ENCODE measurements at places on chromosomes 7 and 10. TPM values are rescaled to one million over a fixed set of nuclear protein-coding genes. Genes with fewer than 3 reads are reported as not detected.

DNA sequence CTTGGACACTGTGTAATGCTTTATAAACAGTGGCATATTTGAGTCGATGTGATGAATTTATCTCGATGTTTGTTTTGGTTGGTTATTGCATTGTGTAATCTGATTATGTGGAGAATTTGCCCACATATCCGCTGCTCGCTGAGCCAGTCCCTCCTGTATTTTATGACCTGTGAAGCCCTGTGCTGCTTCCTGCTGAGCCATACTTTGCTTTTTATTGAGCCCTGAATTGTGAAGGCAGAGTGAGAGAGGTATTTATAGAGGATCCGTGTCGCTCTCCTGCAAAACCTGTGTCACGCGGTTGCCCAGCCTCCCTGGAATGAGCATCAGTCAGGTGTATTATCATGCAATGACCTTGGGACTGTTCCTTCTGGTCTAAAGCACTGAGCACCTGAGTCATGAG, 253.7 kb downstream of the ARHGAP21 start:
- peak; percentile 72 for DNase-seq

The CTNNA3 gene
- total RNA-seq = not detected

- no peak for DNase-seq
These were observed 2.9 kb downstream of the OLAH start for GRCh38 chr10:15046626-15047025.

DNA sequence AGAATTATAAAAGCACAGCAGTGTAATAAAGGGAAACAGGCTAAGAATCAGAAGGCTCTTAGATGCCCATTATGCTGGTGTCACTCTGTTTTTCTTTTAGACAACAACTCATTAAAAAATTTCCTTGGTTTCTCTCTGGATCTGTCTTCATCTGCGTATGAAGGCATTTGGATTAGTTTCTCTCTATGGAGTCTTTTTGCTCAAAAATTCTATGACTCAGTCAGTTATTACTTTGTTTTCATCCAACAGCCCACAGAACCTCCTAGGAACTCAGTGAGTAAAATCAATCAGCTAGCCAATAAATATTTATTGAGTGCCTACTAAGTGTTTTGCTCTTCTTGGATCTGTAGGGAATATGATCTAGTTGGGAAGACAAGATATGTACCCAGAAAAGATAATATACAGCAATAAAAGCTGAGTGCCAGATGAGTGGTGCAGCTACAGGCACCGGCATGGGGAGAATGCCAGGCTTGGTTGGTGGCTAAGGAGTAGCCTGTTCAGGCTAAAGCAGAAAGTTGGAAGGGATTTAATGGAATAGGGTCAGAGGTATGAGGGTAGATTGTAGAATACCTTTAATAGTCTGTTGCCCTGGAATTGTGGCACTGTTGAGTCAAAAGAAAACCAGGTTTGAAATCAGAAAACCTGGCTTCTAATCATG, 156.2 kb downstream of the LRRC4 start:
- no peak for DNase-seq

- no peak for DNase-seq
These were observed 215.7 kb downstream of the USP6NL start for GRCh38 chr10:11395581-11396310.

- DNase-seq = no peak
These were observed 1.1 kb downstream of the AUTS2 start for GRCh38 chr7:69599286-69599954.

The GSTO2 gene
- total RNA-seq = 31.8 TPM

DNA sequence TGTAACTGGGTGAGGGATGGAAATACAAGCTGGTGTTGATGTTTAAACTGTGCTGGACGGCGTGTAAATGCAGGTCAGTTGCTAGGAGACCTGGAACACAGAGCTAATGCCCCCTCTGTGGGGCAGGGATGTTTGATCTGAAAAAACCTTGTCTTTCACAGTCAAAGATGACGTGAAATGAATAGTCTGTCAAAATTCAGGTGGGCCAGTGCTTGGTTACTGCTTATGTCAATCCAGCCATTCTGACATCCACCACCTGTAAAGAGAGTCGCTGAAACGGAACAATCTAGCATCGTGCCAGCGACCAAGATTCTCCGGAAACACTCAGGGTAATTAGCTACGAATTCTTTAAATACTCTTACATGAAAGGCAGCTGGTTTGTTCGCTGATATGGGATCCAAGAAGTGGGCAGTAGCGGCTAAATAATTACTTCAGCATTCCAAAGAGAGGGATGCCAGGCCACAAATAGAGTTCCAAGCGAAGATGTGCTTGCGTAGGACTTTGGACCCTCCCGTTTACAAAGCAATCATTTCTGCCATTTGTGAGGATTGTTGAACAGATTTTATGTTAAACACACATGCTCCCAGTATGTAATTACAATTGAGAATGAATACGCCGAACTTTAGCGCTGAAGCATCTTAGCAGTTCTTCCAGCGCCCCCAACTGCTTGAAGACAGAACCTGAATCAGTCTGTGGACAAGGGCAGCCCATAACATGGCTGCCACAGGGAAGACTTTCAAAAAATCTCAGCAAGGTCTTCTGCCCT, 7.3 kb upstream of the ASB4 start:
- peak; percentile 68 for DNase-seq

DNA sequence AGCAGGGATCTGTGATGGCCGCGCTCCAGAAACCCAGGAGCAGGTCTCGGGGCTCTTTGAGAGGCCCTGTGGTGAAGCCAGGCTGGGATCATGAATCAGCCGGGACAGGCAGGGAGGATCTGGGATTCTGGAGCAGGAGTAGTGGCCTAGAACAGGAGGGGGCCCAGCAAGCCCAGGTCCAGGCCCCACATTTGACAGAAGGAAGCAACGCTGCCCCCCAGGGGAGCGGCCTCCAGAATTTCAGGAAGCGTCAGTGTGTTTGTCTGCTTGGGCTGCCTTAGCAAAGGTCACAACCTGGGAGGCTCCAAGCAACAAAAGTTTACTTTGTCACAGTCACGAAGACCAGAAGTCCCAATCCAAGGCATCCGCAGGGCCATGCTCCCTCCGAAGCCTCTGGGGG, 36.8 kb downstream of the CLRN3 start:
- no peak for DNase-seq

DNA sequence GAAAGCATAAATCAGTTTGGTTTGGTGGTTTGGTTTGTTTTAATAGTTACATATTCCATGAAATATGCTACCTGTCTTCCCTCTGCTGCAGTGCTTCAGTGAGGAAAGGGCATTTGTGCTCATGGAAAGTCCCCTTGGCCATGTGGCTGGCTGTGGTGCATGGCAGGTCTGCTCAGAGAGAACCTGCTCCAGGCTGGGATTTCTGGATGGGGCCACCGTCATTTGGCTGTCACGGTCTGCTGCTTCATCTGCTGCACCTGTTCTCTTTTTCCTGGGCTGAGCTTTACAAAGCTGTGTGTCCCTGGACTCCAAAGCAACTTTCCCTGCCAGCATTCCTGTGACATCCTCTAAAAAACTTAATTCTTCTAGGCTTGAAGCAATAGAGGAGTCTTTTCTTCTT, 8.9 kb downstream of the CDK14 start:
- DNase-seq = no peak

DNA sequence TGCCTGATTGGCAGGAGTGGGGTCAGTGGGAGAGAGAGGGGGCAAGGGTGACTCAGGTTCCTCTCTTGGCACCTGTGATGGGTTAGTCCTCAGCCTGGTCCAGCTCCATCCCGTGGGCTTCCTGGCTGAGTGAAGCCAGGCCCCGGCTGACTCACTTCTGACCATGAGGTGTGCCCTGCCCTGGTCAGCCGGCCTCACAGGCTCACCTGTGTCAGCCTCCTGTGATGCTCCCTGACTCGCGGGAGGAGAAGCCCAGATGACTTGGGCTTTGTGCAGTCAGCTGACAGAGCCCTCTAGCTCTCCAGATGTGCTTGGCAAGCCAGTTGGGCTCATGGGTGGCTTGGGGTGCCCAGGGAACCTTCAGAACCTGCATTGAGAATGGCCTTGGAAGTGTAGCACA, 16.0 kb upstream of the PPIF start:
- DNase-seq = no peak

The ZFYVE27 gene
- total RNA-seq = 34.6 TPM

GRCh38 chr10:119859420-119860258, 13.0 kb downstream of the MCMBP start:
- peak; percentile 54 for DNase-seq

DNA sequence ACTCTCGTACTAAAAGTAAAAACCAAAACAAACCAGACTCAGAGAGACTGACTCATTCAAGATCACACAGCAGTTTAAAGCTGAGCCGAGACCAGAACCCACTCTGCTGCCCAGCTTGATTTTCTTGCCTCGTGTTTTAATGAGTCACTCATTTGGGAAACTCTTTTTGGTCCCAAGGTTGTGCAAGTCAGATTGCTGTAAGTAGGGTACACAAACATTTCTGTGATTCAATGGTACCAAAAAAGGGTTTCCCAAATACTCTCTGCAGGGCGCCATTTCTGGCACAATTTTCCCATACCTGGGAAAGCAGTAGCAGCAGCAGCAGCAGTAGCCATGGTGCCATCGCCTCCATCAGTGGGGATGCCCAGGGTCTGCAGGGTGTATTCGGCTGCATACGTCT, 69.9 kb downstream of the ASAH2B start:
- DNase-seq = no peak

The SSBP1 gene
- 242 TPM for total RNA-seq

GRCh38 chr7:12719141-12719919, 31.9 kb downstream of the ARL4A start:
- no peak for DNase-seq

DNA sequence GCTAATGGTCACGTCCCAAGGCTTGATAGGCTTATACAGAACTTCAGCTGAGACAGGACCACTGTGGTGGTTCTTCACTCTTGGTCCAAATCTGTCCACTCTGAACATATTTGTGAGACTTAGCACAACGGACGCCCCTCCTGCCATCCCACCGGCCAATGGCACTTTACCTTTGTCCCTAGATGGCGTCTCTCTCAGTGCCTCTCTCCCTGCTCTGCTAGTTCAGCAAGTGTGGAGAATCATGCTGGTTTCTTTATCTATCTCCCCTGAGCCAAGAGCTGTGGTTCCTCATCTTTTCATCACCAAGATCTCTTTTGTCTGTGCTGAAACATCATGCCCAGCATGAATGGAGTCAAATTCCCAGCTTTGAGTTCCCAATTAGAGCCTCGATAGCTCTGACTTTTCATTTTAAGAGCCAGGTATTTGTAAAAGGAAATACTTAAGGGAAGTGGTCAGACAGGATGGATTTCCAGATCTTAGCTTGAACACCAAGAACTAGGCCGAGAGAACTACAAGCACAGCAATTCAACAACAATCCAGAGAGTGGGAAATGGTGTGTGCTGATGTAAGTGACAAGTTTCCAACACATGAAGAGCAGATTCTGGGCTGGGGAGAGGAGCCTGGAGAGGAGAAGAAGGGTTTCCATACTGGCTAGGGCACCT, 69.5 kb downstream of the ZNF800 start:
- DNase-seq = no peak

- DNase-seq = no peak
These were observed 24.3 kb downstream of the SEM1 start for GRCh38 chr7:96685353-96685752.

GRCh38 chr10:3793553-3793952, 8.5 kb upstream of the KLF6 start:
- no peak for DNase-seq
